ENCODE measurements at places on chromosomes 6 and 20.

- no peak for DNase-seq
These were observed 78.1 kb downstream of the PRDM1 start for GRCh38 chr6:106163966-106164877.

- DNase-seq = no peak
These were observed 472.9 kb downstream of the C6orf118 start for GRCh38 chr6:164836486-164836885.

DNA sequence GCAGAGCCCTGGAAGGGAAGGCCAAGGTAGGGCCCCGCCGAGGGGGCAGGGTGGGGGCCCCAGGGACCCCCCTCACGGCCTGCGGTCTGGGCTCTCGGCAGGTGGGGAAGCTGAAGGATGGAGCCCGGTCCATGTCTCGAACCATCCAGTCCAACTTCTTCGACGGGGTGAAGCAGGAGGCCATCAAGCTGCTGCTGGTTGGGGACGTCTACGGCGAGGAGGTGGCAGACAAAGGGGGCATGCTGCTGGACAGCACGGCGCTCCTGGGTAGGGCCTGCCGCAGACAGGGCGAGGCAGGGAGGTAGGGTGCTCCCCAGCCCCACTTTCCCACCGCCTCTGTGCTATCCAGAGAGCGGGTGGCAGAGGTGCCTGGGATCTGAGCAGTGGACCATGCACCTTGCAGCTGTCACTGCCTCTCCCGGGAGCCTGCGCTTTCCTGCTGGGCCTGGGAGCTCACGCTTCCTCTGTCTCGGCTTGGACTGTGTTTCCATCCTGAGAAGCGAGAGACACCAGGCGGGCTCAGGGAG, 83.1 kb downstream of the SYNJ2 start:
- DNase-seq = no peak

GRCh38 chr6:71349976-71350615, 61.5 kb downstream of the OGFRL1 start:
- peak; percentile 8 for DNase-seq

GRCh38 chr20:23062632-23063031, 13.2 kb upstream of the THBD start:
- DNase-seq = no peak

DNA sequence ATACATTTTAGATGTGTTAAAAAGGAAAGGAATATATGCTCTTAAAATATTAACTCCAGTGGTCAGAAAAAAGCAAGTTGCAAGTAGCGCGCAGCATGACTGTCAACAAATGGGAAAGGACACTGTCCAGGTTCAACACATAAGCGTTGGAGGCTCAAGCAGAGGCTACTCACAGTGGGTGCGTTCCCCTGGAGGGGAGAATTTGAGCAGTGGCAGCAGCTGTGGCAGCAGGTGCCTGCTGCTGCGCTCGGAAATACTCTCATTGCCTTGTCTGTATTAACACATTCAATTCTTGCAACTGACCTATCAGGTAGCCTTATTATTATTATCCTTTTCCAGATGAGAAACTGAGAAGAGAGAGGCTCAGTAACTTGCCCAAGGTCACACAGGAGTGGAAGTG, 21.9 kb upstream of the CCN6 start:
- no peak for DNase-seq

GRCh38 chr20:45890077-45890984, 677 bp downstream of the NEURL2 start:
- peak; percentile 37 for DNase-seq

- DNase-seq = no peak
These were observed 495.4 kb downstream of the CDH26 start for GRCh38 chr20:60453388-60454246.

- no peak for DNase-seq
These were observed 21.9 kb downstream of the SNPH start for GRCh38 chr20:1287787-1288569.

DNA sequence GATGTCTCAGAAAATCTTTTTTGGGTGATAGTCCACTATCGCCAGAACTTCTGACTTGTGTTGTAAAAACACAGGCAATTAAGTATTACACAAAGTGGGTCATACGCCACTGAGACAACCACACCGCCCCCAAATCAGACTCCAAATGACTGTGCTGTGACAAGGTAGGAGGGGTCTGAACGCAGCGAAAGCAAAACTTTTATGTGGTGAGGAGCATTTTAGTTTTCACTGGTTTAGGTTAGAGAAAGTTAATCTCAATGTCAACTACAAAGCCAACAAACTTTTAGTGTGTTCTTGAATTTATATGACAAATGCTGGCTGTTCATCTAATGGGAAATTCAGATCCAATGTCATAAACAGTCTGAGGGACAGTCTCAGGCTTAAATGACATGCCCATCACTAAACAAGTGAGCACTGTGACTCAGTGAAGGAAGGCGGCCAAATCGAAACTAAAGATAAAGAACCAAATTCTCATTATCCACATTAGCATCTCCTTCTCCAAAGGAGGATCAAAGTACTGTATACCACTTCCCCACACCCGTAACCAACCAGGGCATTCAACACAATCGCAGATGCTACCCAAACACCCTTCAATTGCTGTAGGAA, 186.7 kb downstream of the GJA10 start:
- DNase-seq = no peak

- DNase-seq = no peak
These were observed 378.5 kb upstream of the TSHZ2 start for GRCh38 chr20:52593654-52594053.

DNA sequence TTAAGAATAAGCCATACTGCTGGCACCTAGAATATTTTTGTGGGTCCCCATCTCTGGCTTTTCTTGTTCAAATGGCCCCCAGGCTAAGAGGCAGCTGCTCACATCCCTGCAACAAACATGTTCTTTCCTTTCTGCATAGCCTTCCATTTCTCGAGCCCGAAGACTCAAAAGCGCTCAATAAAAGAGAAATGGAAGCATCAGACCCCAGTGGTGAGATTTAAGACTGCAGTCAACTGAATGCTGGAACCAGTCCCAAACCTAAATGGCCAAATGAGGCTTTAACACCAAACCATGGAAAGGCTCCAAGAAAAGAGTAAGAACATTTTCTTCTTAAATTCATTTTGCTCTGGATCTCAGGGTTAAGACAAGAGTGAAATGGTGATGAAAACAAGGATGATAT, 122.1 kb upstream of the TRAF3IP2 start:
- DNase-seq = no peak

DNA sequence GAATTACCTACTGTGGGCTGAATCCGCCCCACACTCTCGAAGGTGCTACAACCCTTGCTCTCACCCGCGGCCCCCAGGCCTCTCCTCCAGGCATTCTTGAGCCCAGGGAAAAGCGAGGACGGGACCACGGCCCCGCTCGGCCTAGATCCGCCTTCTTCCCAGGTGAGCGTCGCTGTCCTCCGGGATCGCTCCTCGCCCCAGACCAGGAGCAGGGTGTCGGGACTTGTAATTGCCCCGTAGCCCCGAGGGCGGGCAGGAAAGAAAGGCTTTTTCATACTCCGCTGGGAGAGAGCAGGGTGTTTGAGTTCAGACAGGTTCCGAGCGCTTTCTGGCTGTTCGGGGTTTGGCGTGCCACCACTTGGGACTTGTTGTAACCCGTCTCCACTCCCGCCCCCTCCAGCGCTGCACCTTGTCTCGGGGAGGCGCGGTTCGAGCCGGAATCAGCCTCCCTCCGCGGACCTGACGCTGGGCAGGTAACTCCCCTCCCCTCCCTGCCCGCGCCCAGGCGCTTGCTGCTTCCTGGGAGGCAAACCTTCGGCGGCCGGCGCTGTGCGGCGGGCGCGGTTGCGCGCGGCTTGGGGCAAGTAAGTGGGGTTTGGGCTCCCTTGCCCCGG, at the start of gene FAM83B:
Gene FAM83B, plus strand, starts transcription at position 529 of the 614 bp plus-strand sequence. CDS start 23,476 bp downstream, outside the sequence.
- no peak for DNase-seq

- DNase-seq = no peak
These were observed 76.5 kb downstream of the NRN1 start for GRCh38 chr6:5930143-5930770.

DNA sequence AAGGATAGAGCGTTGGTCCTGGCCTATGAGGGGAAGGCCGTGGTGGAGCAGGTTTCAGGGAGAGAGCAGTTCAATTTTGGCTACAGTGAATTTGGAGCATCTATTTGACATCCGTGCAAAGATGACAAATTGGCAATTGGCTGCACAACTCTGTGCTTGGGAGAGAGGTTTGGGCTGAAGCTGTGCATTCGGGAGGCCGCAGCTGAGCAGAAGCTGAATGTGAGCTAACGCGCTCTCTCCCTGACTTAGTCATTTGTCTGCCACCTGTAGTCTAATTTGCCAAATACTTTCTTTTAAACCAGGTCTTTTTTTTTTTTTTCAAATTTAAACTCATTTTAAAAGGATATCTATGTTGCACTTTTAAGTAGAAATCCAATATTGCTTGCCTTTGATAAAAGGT, 78.8 kb downstream of the PHACTR3 start:
- no peak for DNase-seq

- no peak for DNase-seq
These were observed 59.1 kb upstream of the NEDD9 start for GRCh38 chr6:11291582-11291981.

DNA sequence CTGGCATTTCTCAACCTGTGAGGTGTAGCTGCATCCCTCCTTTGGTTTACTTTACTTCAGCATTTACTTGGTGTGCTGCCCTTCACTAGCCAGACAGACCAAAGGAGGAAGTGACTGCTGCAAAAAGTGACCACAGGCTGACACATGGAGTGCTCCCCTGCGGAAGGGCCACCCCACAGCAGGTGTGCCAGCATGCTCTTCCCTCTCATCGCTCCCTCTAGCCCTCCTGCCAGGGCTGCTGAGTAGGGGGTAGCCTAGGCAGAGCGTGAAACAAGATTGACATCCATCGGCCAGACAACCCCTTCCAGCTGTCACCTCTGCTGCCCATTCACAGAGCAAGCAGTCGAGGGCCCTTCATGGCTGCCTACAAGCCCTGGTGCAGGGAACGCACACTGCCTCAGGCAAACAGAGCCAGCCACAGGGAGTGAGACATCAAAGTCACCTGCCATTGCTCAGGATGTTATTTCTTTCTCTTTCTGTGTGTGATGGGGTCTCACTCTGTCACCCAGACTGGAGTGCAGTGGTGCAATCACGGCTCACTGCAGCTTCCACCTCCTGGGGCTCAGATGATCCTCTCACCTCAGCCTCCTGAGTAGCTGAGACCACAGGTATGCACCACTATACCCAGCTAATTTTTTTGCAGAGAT, 102.0 kb upstream of the RPS6KA2 start:
- DNase-seq = no peak

GRCh38 chr6:93088621-93089501, 330.5 kb downstream of the EPHA7 start:
- no peak for DNase-seq

- DNase-seq = no peak
These were observed 3.9 kb upstream of the LY6G6D start for GRCh38 chr6:31711233-31711632.

DNA sequence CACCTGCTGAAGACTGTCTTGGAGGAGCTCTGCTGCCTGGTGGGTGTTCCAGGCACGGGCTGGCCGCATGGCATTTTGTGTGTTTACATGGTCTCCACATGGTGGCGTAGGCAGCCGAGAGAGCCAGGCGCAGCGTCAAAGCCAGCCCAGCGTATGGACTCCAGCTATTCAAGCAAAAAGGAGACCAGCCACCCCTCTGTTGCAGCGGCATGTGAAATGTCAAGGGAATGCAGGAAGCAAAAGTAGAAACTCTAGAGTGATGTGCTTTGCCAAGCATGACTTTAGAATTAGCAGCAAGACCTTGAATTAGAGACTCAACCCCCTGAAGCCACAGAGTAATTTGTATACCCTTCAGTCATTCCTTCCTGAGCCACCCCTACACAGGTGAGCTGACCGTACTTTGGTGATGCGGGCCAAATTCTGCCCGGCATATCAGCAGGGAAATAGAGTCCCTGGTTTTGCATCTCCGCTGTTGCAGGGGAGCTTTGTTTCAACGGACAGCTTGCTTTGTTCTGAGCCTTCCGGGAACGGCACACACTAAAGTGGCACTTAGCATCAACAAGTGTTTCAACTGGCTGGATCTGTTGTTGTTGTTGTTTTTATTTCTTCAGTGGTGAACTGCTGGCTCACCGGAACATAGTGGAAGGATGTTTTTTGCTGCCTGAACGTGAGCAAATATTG, 48.5 kb downstream of the FNDC1 start:
- no peak for DNase-seq

DNA sequence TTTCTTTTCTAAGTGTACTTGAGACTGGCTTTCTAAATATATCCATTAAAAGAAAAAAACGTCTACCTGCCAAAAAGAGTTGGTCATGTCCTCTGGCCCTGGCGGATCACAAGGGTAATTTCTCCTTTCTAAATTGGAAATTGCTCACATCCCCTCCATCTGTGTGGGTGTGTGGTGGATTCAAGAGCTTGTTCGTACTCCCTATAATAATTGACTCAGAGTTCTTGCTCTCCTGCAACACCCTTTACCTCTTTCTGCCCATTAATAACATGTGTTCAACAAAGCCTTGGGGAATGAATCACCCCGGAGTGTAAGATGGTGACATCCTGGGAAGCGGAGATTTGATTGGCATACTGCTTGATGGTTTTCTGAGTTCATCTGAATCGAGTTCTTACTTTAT, 263.8 kb downstream of the ALDH8A1 start:
- DNase-seq = no peak

DNA sequence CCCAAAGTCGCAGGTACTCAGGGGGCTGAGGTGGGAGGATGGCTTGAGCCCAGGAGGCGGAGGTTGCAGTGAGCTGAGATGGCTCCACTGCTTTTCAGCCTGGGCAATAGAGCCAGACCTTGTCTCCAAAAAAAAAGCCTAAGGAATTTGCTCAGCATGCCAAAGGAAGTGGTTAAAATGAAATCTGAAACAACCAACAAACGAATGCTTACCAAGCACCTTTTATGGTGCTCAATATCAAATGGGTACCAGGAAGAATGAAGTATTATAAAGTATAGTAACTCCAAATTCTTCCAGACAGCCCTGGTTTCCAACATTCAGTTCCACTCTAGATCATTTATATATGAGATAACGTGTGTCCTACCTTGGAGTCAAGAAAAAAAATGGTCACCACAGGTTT, 14.0 kb downstream of the GMDS start:
- DNase-seq = no peak

GRCh38 chr6:93848031-93848742, 428.8 kb upstream of the EPHA7 start:
- DNase-seq = no peak

DNA sequence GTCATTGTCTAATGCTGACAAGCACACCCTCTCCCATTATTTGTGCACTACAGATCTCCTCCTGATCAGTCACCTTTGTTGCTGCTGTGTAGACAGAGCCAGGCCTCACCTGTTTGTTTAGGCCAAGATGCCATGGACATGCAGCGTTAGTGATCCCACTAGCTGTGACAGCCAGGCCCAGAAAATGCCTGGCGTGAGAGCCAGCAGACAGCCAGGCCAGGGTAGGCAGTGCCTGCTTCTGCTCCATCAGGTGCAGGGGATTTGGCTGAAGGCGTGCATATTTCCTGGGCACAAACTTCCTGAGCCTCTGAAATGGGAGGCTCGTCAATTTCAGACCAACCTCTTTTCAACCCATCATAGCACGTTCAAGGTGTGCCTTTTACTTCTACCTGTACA, 27.3 kb downstream of the MANBAL start:
- no peak for DNase-seq

- DNase-seq = no peak
These were observed 5.6 kb upstream of the CHD6 start for GRCh38 chr20:41623625-41624375.

Measured in hypothalamus (tissue), 51 donors.